NCI-H2029 (cell line): ENCODE measurements at places on chromosomes 2 and 18.

GRCh38 chr18:31041271-31042083, 1.1 kb downstream of the DSC3 start:
- DNase-seq, result no peak

DNA sequence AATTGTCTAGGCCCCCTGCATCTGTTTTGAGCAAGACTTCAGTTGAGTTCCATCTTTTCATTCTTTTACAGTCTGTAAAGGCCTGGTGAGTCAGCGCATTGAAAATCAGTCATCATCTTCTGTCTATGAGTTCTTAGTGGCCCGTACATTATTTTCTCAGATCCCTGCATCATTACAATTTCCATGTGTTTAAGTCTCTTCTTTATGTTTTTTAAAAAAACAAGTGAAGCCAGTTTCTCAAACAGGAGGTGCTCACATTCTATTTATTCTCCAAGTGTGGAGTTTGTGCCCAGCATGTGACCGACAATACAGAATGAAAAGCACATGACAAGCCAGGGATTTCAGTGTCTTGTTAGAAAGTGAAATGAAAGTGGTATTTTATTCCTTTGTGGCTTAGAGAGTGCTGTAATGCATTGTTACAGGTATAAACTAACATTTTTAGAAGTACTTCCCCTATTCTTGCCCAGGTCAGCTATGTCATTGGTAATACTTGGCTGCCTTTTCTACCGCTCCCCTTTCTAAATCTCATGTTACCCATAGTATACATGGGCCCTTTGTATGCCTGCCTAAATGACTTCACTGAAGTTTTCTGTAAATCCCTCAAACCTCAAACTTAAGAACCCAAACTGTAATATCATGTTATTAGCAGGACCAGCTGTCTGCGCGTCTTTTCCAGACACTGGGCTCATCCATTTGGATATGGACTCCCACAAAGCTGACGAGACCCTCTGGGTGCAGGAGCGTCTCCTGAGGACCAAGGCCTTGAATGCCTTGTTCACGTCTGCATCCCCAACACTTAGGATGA, 67.6 kb downstream of the FEZ2 start:
- DNase-seq, result no peak

GRCh38 chr18:25352629-25353005, 651 bp upstream of the ZNF521 start:
- no peak for DNase-seq

- DNase-seq, result no peak
Measured at GRCh38 chr2:234495251-234496054, 1.4 kb downstream of the ARL4C start.

DNA sequence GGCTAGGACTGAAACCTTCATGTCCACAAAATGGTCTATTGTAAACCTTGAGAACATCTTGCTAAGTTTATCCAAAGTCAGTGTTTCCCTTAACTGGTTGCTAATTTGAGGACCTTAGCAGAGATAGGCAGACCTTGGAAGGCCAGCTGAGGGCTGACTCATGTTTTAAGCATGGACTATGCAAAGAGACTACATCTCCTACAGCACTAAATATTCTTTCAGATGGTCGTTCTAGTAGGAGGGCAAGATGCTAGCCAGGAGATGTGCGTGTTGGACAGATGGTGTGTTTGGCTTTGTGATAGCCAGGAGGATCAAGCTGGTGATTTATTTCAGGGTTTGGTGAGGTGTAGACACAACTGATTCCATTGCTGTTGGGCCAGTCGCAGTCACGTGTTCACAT, 75.8 kb downstream of the NRP2 start:
- DNase-seq, result no peak

DNA sequence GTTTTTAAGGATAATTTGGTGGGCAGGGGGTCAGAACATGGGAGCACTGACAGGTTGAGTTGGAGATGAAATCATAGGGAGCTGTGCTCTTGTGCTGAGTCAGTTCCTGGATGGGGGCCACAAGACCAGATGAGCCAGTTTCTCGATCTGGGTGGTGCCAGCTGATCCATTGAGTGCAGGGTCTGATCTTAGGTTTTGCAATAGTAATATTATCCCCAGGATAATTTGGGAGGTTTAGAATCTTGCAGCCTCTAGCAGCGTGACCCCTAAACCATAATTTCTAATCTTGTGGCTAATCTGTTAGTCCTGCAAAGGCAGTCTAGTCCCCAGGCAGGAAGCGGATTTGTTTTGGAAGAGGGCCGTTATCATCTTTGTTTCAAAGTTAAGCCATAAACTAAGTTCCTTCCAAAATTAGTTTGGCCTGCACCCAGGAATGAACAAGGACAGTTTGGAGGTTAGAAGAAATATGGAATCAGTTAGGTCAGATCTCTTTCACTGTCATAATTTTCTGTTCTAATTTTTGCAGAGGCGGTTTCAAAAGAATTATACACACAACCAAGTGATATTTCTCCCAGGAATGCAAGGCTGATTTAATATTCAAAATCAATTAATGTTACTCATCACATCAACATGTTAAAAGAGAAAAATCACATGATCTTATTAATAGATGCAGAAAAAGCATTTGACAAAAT, 23.0 kb downstream of the DBI start:
- no peak for DNase-seq
